NCI-H1930 (cell line): ENCODE measurements at places on chromosomes 1 and 21.

- DNase-seq = no peak
Observed at GRCh38 chr1:209342441-209343175, 240.9 kb upstream of the CAMK1G start.

GRCh38 chr1:89911191-89911991, 83.5 kb upstream of the ZNF326 start:
- no peak for DNase-seq

DNA sequence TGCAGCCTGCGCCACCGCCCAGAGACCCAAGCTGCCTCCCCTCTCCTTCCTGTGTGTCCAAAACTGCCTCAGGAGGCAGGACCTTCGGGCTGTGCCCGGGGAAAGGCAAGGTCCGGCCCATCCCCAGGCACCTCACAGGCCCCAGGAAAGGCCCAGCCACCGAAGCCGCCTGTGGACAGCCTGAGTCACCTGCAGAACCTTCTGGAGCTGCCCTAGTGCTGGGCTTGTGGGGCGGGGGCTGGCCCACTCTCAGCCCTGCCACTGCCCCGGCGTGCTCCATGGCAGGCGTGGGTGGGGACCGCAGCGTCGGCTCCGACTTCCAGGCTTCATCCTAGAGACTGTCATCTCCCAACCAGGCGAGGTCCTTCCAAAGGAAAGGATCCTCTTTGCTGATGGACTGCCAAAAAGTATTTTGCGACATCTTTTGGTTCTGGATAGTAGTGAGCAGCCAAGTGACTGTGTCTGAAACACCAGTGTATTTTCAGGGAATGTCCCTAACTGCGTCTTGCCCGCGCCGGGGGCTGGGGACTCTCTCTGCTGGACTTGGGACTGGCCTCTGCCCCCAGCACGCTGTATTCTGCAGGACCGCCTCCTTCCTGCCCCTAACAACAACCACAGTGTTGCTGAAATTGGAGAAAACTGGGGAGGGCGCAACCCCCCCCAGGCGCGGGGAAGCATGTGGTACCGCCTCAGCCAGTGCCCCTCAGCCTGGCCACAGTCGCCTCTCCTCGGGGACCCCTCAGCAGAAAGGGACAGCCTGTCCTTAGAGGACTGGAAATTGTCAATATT, 19.0 kb upstream of the CCDC27 start:
- no peak for DNase-seq

GRCh38 chr1:108551137-108551862, 8.6 kb upstream of the EEIG2 start:
- DNase-seq = no peak

DNA sequence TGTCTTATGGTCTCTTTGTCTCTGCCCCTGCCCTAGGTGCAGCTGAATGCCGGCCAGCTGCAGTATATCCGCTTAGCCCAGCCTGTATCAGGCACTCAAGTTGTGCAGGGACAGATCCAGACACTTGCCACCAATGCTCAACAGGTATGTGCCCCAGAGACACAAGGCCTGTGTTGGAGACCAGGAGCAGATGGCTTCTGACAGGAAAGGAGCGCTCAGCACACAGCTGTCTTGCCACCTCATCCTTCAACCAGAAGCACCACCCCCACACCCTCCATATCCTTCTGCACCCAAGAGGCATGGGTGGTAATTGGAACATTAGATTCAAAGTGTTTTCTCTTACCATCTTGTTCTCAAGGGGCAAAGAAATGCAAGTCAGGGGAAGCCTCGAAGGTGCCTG, 17.0 kb upstream of the KCNQ4 start:
- DNase-seq = no peak

- DNase-seq = no peak
Observed at GRCh38 chr1:181239086-181239485, 150.6 kb downstream of the IER5 start.
